Activated CD8-positive, alpha-beta memory T cell treated with anti-CD3 and anti-CD28 coated beads for 1 hour (primary cell): ENCODE measurements at places on chromosomes 2 and 18.

DNA sequence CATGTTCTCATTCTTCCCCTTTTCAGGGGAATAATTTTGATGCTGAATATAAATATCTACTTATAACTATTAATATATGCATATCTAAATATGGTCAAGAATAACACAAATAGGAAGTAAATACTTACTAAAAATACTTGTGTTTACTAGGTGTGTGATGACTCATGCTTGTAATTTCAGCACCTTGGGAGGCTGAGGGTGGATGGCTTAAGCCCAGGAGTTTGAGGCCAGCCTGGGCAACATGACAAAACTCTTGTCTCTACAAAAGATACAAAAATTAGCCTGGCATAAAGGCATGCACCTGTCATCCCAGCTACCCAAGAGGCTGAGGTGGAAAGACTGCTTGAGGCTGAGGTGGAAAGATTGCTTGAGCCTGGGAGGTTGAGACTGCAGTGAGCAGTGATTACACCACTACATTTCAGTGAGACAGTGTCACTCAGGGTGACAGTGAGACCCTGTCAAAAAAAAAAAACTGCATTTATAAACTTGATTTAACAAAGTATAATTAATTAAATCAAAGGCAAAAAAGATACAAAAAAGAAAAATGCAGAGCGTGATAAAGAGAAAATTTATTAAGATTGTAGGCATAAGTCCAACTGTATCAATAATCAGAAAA lies 703.1 kb upstream of the VRK2 start:
- no peak for DNase-seq

DNA sequence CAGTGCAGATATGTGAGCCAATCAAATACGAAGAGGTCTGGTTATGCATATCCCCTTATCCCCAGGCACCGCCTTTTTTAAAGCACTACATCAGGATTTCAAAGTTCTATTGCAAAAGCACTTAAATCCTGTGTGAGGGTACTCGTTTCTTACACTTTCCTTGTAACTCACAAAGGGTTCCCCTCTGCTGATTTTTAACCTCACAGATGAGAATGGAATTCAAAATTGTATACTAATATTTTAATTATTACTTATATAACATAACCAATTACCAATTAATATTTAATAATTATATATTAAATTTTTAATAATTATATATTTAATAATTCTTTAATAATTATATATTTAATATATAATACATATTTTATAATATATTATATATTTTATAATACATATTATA lies 126.2 kb upstream of the MAPRE2 start:
- no peak for DNase-seq

DNA sequence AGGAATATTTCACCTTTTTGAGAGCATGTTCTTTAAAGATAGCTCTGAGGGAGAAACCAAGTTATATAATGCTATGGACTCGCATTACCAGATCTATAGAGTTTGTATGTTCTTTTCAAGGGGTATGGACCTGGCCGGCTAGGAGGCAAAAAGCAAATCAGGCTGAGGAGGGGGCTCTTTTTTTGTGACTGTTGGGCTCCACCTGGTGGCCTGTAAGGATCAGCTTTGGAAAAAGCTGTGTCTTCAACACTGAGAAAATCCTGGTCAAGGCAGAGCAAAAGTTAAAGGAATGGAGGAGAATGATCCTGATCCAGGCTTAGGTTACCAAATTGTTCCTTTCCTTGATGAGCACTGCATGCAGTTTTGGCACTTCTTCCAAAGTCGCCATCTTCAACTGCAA lies 180.5 kb downstream of the DIS3L2 start:
- DNase-seq, result no peak

GRCh38 chr18:34709750-34710441 lies at the start of gene DTNA:
DTNA (plus strand) TSS chr18:34710298; CDS start chr18:34755977, 45,679 bp downstream.
- no peak for DNase-seq

DNA sequence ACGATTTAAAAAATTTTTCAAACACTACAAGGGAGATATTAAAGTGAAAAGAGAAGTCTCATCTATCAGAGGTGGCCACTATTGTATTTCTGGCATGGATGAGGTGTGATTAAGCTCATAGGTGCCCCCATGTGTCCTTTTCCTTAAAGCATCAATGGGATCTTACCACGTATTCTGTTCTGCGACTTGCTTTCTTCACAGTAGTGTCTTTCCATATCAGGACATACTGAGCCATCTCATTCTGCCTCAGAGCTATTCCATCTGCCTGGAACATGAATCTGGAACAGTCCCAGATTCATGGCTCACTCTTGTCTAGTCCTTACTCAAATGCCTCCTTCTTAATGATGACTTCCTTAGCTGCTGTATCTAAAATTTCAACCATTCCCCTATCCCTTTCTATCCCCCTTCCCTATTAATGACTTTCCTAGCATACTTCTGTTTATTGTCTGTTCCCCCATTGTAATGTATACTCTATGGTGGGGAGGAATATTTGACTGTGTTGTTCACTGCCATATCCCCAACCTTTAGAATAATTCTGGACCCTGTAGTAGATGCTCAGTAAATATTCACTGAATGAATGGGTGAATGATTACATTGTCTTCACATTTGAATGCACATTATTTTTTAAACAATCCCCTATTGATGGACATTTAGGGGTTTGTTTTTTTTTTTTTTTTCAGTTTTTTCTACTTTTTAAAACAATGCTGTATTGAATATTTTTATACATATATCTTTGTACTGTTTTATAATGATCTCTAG lies 11.1 kb downstream of the STAMBP start:
- no peak for DNase-seq

GRCh38 chr18:62850619-62851306 lies 135.4 kb downstream of the PHLPP1 start:
- DNase-seq, result no peak

GRCh38 chr2:109285244-109285651 lies 156.2 kb downstream of the SH3RF3 start:
- DNase-seq, result no peak

GRCh38 chr2:100903534-100904258 lies 83.8 kb downstream of the NPAS2 start:
- no peak for DNase-seq

GRCh38 chr2:185970148-185970852 lies 231.7 kb downstream of the FSIP2 start:
- DNase-seq, result no peak

DNA sequence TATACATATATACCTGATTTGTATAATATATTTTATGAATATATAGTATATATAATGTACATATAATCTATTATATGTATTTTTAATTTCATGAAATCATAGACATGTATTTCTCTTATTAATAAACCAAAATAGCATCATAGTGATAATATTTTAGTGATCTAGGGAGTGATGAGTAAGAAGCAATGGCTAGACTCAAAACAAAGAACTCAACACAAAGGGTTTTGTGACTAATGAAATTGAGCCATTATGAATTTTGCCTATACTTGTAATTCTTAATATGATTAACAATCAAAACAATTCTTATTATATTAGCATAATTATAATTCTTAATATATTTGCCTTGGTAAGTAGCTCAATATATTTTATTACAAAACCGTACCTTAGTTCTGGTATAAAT lies 1614.1 kb upstream of the TMEFF2 start:
- no peak for DNase-seq

GRCh38 chr2:120551522-120551921 lies 184.1 kb upstream of the GLI2 start:
- no peak for DNase-seq

- DNase-seq, result no peak
Measured at GRCh38 chr18:35810520-35810919, 162.0 kb upstream of the RMP24 start.

- no peak for DNase-seq
Measured at GRCh38 chr2:147008481-147008880, 836.3 kb upstream of the ACVR2A start.

DNA sequence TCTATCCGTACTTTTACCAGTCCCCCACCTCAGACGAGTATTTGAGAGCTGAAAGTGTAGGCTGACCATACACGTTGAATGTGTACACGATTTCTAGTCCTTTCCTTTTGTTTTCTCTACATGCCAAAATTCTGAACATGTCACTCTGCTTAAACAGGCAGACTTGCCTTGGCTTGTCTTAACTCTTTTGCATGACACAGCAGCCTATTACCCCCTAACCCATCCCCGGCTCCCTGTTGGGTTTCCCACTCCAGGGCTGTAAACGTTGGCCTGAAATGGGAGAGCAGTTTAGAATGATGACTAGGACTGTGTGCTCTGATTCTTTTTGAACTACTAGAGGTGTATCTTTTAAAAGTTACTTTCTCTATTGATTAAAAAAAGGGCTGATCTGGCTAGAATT lies 19.1 kb downstream of the MTCL1 start:
- DNase-seq, result no peak

DNA sequence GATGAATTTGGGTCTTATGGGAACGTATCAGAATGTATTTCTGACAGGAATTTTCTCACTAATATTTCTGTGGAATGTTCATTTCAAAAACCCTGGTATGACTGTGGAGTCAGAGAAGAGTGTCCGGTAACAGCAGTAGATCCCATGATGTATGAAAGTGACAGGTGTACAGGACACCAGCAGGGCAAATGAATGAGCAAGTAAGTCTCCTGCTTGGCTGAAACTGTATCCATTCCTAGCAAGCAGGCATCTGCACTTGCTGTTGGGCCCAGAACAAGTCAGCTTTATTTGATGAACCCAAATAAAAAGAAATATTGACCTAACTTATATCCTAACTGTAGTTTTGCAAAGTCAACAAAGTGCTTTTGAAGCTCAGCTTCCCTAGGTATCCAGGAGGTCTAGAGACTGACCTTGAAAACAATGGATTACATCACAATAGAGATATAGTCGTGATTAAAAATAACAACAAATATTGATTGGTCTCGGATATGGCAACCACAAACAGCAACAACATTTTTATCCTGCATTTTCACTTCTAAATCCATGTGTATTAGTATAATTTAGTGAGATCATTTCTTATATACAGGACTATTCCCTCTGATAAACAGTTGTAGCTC lies 37.6 kb downstream of the NXPH2 start:
- DNase-seq, result no peak

DNA sequence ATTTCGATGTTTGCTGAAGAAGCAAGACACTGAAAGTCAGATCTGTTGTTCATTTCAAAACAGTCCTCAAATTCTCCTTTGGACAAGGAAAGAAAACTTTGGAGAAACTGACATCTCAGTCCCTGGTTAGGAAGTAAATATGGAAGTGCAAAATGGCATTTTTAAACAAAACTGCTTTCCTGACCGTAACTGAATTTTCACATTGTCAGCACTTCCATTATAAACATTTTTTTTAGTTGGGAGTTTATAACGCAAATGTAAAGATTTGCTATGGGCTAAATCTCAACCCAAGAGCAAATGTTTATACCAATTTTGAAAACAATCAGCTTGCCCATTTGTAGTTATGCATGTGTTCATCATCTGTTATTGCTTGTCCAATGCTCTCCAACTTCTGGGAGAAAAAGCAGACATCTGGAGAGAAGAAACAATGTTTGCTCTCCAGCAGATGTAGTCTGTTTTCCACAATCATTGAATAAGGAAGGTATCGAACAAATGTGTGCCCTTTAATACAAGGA lies 520.1 kb downstream of the ARHGAP15 start:
- DNase-seq, result no peak

DNA sequence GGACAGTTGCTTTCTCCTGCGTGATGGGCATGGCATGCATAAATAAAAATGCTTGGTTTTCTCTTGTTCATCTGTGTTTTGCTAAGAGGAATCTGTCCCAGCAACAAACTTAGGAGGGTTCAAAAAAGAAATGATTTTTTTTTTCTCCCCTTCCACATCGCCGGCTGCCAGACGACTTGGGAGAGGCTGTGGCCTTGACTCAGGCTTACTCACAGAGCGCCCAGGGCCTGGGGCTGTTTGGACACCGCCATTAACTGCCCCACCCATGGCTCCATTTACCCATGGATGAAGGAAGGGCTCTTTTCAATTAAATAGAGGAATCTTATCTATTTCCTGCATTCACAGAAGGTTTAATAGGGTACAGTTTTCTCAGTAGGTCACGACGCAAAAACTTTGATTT lies 22.3 kb upstream of the SERPINB5 start:
- no peak for DNase-seq

- DNase-seq, result no peak
Measured at GRCh38 chr18:48934723-48935432, 15.9 kb downstream of the SMAD7 start.

- DNase-seq, result no peak
Measured at GRCh38 chr2:140085674-140086073, 1305.5 kb upstream of the NXPH2 start.

DNA sequence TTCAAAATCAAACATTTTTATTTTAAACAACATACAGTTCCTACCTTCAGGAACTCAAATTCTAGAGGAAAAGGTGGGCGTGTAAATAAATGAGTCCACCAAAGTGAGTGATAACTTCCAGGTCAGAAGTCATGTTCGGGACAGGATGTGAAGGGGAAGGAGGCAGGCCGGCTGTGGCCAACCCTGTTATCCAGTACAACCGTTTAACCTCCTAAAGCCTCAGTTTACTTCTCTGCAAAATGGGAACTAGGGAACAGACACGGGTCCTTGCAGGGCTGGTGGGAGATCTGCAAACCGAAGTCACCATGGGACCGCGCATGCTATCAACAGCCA lies 373 bp downstream of the EIPR1 start:
- no peak for DNase-seq

- DNase-seq, result no peak
Measured at GRCh38 chr18:59026831-59027410, 112.8 kb upstream of the SEC11C start.

DNA sequence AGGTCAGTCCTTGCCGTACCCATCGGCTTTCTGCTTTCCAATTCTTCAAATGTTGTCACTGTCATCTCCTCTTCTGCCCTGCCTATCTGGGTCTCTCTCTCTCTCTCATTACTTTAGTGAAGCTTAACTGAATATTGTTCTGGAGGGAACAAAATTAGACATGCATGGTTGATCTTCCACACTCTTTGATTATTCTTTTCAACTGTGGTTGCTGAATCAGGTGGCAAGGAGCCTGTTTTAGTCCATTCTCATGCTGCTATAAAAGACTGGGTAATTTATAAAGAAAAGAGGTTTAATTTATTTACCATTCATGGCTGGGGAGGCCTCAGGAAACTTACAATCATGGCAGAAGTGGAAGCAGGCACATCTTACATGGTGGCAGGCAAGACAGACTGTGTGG lies 157.9 kb downstream of the ARL4C start:
- no peak for DNase-seq

DNA sequence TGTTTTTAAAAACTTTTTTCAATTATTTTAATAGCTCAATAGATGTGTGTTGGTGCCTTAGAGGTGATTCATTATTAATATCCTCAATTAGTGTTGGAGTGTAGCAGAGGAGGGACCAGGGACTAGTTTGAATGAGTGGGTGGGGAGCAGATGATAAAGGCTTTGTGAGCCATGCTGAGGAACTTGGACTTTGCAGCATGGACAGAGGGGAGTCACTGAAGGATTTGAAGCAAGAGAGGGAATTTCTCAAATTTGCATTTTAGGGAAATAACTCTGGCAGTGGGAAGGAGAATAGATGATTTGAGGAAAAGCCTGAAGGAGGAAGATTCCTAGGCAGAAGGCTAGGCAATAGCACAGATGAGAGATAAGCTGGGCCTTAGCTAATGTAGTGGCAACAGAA lies 42.3 kb upstream of the RMND5A start:
- DNase-seq, result no peak

- DNase-seq, result no peak
Measured at GRCh38 chr18:49547701-49548100, 14.2 kb upstream of the LIPG start.
